ENCODE measurements at places on chromosomes 12 and 14. TPM values are rescaled to one million over a fixed set of nuclear protein-coding genes. Genes with fewer than 3 reads are reported as not detected.

The RNASE11 gene
- total RNA-seq, result not detected

The AQP5 gene
- total RNA-seq, result not detected

The NRIP2 gene
- not detected for total RNA-seq

The KLRK1 gene
- not detected for total RNA-seq

The DLK1 gene
- total RNA-seq, result 0.31 TPM

The CPNE6 gene
- total RNA-seq, result not detected

The C14orf132 gene
- total RNA-seq, result 6.4 TPM

The SERPINA1 gene
- total RNA-seq, result 1.7 TPM

The RNF212B gene
- not detected for total RNA-seq

The IL22 gene
- total RNA-seq, result not detected

The WASHC3 gene
- total RNA-seq, result 31.7 TPM

The HSPA2 gene
- 29.6 TPM for total RNA-seq

The EPYC gene
- total RNA-seq, result not detected

The OVCH1 gene
- not detected for total RNA-seq

The ZNF385A gene
- total RNA-seq, result 21.7 TPM

The CLEC4A gene
- total RNA-seq, result not detected

The PPM1H gene
- 7.1 TPM for total RNA-seq

The DTX3 gene
- 16.2 TPM for total RNA-seq

The BAG5 gene
- 23.6 TPM for total RNA-seq

The TAS2R43 gene
- not detected for total RNA-seq

The PHLDA1 gene
- total RNA-seq, result 28.3 TPM

The CCDC197 gene
- total RNA-seq, result not detected

The PRB2 gene
- total RNA-seq, result not detected
